ENCODE measurements at places on chromosomes 1 and 21.

DNA sequence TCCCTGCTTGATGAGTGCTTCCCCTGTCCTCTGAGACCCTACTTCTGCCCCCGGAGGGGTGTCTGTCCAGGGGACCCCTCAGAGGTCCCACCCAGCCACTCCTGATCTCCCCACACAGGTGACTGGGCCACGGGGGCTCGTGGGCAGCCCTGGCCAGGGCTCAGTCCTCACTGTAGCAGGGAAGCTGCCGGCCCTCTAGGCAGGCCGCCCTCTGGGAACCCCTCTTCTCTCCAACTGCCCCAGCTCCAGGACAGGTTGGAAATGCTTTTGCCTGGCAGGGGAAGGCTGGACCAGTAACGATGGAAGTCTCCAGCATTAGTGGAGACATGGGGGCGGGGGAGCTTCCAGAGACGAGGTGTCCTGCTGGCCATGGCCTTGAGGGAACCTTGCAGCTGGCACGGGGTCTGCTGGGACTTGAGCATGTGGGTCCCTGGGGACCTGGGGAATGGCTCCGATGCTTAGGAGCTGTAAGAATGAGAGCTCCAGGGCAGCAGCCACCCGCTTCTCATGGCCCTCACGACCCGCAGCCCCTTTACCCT lies 3.1 kb upstream of the FNDC10 start:
- DNase-seq = no peak

DNA sequence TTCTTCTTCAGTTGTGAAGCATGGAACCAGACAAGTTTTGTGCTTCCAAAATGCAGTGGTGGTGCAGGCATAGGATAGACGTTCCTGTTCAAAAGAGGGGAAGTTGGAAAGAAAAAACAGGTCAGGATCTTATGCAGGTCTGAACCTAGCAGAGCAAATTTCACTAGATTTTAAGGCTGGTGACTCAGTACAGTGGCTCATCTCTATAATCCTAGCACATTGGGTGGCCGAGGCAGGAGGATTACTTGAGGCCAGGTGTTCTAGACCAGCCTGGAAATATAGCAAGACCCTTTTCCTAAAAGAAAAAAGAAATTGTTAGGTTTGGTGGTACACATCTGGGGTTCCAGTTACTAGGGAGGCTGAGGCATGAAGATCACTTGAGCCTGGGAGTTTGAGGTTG lies 88.1 kb downstream of the OBSCN start:
- no peak for DNase-seq

- DNase-seq = no peak
Observed at GRCh38 chr1:36863500-36863899, 170.8 kb downstream of the GRIK3 start.

GRCh38 chr1:3372317-3372716 lies 82.1 kb upstream of the ARHGEF16 start:
- no peak for DNase-seq

GRCh38 chr1:84433258-84434080 lies 35.2 kb downstream of the DNASE2B start:
- DNase-seq = peak; percentile 18

GRCh38 chr1:56655991-56656613 lies 11.0 kb downstream of the PRKAA2 start:
- no peak for DNase-seq

DNA sequence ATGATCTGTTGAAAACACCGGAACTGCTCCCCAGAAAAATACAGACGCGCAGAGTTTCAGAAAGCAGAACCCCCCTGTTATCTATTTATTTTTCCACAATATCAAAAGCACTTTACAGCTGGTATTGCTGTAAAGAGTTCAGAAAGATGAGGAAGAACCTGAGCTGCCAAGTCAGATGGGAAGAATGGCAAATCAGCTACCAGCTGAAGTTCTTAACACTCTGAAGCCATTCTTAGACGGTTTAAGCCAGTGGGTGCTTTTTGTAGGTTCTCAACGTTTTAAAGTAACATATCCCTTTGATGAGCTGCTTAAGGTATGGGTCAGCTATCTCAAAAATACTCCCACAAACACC lies 714 bp upstream of the AKIRIN1 start:
- no peak for DNase-seq

All from H54 (cell line).